SK-N-SH treated with all-trans-retinoic acid at 6 μM for 48 hours (cell line): ENCODE measurements at places on chromosomes 12 and 14.

DNA sequence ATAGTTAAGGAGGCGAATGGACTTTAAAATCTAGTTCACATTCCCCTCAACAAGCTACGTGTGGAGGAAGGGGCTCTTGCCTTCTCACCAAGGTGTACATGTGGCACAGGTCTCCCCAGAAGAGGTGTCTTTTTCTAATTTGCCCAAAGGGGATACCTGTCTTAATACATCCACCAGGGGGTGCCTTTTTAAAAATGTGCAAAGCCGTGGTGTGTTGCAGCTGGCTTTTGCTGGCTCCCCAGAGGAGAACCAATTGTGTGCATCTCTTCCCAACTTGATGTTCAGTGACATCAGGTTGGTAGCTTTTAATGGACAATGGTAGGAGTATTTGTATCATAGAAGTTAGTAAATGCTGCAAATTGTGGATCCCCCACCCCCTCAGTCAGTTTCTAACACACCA lies 33.8 kb downstream of the CREBL2 start:
- peak; percentile 83 for ATAC-seq

DNA sequence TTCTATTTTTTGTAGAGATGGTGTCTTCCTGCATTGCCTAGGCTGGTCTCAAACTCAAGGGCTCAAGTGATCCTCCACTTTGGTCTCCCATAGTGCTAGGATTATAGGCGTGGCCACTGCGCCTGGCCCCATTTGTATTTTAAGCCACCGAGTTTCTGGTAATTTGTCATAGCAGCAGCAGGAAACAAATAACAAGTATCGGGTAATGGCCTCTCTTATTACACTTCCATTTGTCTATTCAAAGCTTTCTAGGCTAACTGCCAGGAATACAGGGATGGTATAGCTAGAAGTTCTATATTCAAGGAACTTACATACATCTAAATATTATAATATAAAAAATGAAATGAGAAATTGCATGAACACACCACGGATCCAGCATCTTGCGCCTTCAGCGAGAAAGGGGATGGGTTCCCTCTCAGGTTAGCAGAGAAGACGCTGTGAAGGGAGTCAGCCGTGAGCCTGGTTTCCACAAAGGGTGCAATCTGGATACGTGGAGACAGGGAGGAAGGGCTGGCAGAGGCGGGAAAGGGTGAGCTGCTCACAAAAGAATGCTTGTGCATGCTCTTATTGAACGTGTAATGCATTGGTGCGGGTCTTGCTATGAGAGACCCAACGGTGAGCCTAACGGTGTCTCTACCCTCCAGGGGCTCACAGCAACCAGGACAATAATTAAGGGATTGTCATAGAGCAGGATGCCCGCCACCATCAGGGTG lies 9.5 kb downstream of the BDKRB1 start:
- ATAC-seq = no peak

- peak; percentile 63 for ATAC-seq
Measured at GRCh38 chr12:64691795-64692583, 67.2 kb downstream of the GNS start.

GRCh38 chr14:35032562-35032961 lies 13.5 kb upstream of the FAM177A1 start:
- no peak for ATAC-seq

GRCh38 chr12:118044075-118044474 lies 16.9 kb downstream of the WSB2 start:
- no peak for ATAC-seq

GRCh38 chr12:51972849-51973273 lies 21.4 kb downstream of the ACVR1B start:
- no peak for ATAC-seq

- ATAC-seq = no peak; the same call in 1 of the 3 replicates
Measured at GRCh38 chr12:103680591-103681141, 93.6 kb downstream of the STAB2 start.

GRCh38 chr12:123089631-123090353 lies 61.1 kb downstream of the PITPNM2 start:
- peak; percentile 84 for ATAC-seq

GRCh38 chr12:97575403-97576193 lies 113.0 kb downstream of the RMST start:
- no peak for ATAC-seq

- no peak; the same call in 2 of the 3 replicates for ATAC-seq
Measured at GRCh38 chr12:19998961-19999804, 369.2 kb upstream of the PDE3A start.

DNA sequence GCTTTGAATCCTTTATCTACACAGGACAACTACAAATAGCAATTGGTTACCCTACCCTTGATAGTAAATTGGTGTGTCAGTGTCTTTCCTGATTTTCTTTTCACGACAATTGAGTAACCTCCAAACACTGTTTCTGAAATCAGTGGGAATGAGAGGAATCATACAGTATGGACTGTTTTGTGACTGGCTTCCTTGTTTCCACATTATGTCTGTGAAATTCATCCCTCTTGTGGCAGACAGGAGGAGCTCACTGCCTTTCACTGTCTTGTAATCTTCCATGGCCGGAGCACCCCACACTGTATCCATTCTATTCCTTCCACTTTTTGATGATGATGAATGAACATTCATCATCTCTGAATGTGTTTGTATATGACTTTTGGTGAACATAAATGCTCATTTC lies 164.0 kb upstream of the PZP start:
- peak; percentile 55; the same call in 2 of the 3 replicates for ATAC-seq

DNA sequence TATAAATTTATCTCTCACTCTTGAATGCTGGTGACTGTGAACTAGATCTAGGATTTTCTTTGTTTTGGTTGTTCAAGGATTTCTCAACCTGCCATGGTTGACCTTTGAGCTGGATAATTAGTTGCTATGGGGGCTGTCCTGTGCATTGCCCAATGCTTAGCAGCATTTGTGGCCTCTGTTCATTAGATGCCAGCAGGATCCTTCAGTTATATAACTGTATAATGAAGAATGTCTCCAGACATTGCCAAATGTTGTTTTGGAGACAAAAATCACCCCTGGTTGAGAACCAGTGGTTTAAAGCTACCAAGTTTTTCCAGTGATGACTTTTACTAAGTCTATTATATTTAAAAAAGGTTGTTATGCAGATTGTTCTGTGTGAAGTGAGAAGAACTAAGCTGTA lies 147.9 kb upstream of the STXBP6 start:
- no peak for ATAC-seq

DNA sequence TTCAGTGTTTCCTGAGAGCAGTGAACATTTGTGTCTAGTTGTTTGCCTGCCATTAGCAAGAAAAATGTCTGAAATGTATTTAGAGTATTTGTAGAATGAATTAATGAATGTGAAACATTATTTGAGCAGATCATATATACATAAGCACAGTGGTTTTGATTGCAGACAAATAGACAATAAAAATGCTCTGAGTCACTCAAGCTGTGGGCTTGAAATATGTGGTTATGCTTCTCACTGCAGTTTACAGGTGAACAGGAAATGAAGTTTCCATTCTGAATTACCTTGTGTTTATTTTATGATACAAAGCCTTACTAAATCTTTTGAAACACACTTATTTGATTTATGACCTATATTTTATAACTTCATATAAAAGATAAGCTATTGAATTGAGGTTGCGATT lies 827.7 kb downstream of the TMTC2 start:
- no peak for ATAC-seq

GRCh38 chr12:28184375-28184774 lies 5.9 kb upstream of the CCDC91 start:
- no peak for ATAC-seq

DNA sequence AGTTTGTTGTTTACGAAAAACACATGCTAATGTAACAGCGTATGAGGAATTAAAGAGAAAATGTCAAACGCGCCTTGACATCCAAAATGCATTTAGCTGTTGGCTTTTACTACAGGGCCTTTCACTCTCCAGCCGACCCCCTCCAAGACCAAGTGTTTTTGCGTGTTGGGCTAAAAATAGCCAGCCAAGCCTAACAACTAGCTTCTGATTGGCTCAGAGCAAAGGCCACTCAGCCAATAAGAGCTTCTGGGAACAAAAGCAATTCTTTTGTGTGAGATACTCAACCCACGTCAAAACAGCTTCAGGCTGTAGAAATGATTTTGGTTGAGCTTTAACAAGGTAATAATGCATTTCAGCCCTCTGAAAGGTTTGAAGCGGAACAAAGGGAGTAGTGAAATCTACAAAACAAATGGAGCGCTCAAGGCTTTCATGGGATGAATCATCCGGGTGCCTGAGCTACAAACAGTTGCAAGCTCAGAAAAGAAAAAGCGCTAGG lies 198.7 kb upstream of the DCN start:
- ATAC-seq = peak; percentile 96
